Activated naive CD4-positive, alpha-beta T cell treated with anti-CD3 and anti-CD28 coated beads, Interleukin-2, amount 50 U/mL, for 16 hours (primary cell): ENCODE measurements at places on chromosomes 2 and 18.

DNA sequence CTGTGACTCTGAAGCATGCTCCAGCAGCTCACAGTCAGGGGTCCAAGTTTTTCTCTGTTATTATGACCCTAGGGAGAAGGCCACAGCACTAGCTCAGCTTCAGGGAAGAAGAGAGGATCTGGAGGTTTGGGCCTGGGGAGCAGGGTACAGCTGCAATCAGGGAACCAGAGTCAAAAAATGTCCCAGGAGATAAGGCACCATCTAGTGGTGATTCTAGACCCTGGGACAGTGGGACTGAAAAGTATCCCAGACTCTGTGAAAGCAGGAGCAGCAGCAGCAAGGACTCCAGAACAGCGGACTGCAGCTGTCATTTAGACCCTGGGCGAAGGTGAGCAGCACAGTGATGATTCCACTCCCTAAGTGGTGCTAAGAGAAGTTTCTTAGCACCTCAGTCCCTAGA, 278.4 kb upstream of the DDX18 start:
- no peak for DNase-seq

GRCh38 chr2:26730549-26731344, 33.3 kb upstream of the SLC35F6 start:
- DNase-seq, result no peak

GRCh38 chr2:36820942-36821605, 124.6 kb downstream of the VIT start:
- DNase-seq, result no peak

- DNase-seq, result no peak
These were observed 494.6 kb upstream of the NRP2 start for GRCh38 chr2:205187731-205188130.

DNA sequence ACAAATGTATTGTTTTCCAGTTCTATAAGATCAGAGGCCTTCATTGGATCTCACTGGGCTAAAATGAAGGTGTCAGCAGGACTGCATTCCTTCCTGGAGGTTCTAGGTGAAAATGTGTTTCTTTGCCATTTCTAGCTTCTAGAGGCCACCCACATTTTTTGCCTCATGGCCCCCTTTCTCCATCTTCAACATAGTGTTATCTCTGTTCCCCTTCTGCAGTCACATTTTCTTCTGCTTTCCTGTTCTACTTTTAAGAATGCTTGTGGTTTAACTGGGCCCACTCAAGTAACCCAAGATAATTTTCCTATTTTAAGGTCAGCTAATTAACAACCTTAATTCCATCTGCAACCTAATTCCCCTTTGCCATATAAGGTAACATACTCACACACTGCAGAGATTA, 36.1 kb downstream of the METTL21A start:
- no peak for DNase-seq

- DNase-seq, result no peak
These were observed 10.2 kb upstream of the TMEM247 start for GRCh38 chr2:46469116-46469515.
